ENCODE measurements at places on chromosomes 7 and 10.

DNA sequence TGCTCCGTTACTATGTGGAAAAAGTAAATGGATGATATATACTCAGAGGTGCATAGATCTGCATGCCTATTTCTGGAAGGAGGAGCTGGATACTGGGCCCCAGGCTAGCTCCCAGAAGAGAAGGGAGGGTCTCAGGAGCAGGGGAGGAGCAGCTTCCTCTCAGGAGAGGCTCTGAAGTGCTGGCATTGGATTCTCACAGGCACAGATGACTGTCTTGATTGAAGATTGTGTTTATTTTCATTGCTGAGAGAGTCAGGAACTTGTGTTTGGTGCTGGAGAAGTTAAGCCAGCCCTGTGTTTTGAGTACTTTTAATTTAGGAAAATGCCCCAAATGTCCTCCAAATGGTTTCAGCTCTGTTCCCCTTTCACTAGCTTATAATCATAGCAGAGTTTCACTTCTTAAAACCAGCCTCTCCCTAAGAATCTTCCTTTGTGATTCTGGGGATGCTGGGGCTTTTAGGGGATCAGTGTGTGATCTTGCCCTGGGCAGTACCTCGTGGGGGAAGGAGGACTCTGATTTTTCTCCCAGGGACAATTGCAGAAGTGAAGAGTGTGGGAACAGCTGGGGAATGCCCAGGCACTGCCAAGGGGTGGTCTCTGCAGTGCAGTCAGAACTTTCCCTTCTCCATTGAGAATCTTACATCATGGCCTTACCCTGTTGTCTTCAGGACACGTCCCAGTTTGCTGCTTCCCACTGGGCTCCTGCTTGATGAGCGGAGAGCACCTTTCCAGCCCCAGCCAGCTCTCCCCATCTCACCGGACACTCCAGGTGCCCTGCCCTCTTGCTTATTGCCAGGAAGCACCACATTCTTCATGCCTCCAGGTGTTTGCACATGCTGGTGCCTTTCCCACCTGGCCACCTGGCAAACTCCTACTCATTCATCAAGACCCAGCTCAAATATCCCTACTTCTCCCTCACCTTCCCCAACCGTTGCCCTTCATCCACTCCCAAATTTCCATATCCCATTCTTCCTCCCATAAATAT, 102.8 kb downstream of the ARHGAP22 start:
- no peaks in the 10 kb centered on the region for H3K27me3 ChIP-seq
- H3K4me3 ChIP-seq, result no peak overlapping the region
- no peaks in the 10 kb centered on the region for H3K4me1 ChIP-seq
- DNase-seq, result no peak

DNA sequence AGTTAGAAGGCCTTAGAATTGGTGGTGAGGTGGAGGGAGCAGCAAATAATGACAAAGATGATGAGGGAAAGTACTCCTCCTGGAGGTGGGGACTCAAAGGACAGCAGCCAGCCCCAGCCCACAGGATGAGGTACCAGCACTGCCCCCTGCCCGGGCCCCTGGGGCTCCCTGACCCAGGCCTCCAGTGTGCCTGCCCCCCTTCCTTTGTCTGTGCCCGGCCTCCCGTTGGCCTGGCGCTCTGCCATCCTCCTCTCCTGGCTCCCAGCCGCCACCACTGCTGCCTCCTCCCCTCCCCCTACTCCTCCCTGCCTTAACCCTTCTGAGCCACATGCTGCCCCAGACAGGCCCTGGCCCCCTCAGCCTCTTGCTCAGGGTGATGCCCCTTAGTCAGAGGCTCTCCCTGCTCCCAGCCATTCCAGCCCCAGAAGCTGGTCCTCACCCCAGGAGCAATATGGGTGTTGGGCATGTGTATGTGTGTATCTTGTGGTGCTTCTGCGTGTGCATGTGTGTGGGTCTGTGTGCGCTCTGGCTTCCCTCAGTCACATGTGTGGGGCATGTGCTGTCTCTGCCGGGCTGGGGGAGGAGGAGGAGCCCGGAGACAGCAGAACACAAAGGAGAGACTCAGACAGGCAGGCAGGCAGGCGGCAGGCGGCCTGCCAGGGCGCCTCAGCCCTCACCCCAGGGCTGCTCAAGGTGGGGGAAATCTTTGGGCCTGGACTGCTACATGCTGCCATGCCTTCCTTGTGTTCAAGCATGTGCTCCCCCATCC, 2.6 kb downstream of the LDB1 start:
- no peaks in the 10 kb centered on the region for H3K27me3 ChIP-seq
- peak overlapping the region; percentile 23 for H3K27ac ChIP-seq
- no peak for DNase-seq
- H3K4me3 ChIP-seq, result no peak overlapping the region
- H3K4me1 ChIP-seq, result peaks cover 40% of the 10 kb centered on the region

GRCh38 chr7:10557375-10557774, 416.3 kb upstream of the PHF14 start:
- no peaks in the 10 kb centered on the region for H3K27me3 ChIP-seq
- H3K4me1 ChIP-seq, result no peaks in the 10 kb centered on the region
- DNase-seq, result no peak
- no peaks in the 10 kb centered on the region for H3K36me3 ChIP-seq

DNA sequence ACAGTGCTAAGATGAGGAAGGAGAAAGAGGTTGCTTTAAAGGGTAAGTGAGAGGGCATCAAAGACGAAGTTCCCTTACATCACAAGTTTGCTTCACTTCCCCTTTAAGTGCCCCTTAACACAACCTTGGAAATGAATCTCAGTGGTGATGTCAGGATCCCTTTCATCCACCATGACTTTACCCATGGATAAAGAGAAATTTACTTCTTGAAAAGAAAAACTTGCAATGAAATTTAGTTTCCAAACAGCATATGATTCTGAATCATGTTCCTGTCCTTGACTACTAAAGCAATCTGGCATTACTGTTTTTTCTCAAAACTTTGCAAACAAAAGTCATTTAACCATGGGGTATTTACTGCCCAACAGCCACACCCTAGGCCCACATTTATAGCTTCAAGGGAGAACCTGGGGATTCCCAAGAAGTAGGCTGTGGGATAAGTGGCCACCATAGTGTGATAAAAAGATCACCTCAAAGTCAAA, 135.9 kb downstream of the ITGB8 start:
- H3K4me3 ChIP-seq, result no peak overlapping the region
- H3K4me1 ChIP-seq, result no peaks in the 10 kb centered on the region
- H3K27ac ChIP-seq, result no peak overlapping the region
- DNase-seq, result no peak

DNA sequence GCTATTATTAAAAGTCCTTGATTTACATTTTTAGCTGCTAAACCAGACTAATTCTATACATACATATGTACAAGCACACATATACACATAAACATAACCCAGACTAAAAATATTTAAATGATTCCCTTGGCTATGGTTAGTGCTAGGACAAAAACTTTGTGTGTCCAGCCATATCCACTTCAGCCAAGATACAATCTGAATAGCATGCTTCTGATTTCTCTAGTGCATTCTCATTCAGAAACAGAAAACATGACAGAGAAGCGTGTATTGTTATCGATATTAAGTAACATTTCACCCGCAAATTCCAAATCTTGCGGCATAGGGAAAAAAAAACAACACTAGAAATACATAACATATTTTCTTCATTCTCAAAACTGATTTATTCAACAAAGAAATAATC, 569.3 kb downstream of the KCNMA1 start:
- DNase-seq, result no peak
- H3K27ac ChIP-seq, result no peak overlapping the region

DNA sequence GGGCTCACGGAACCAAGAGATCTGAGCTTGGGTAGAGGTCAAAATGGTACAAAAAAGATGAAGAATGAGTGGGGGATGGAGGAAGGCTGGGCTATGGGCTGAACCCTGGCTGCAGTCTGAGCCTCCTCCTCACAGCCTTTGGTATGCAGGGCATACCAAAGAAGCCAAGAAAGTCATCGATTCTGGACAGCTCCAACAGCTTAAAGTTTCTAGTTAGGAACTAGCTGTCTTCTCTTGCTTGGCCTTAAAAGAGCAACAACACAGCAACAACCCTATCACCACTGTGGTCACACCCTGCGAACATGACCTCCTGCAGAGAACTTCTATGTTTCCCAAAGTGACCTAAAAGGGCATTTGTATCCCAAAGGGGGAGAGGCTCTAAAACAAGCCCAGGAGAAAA, 126.1 kb upstream of the EFCAB10 start:
- H3K4me1 ChIP-seq, result no peaks in the 10 kb centered on the region
- H3K27ac ChIP-seq, result no peak overlapping the region
- H3K36me3 ChIP-seq, result no peaks in the 10 kb centered on the region
- H3K4me3 ChIP-seq, result no peak overlapping the region
- H3K27me3 ChIP-seq, result no peaks in the 10 kb centered on the region

- no peaks in the 10 kb centered on the region for H3K27me3 ChIP-seq
- no peaks in the 10 kb centered on the region for H3K4me1 ChIP-seq
- no peak for DNase-seq
- H3K36me3 ChIP-seq, result no peaks in the 10 kb centered on the region
Measured at GRCh38 chr7:102935450-102936115, 22.8 kb downstream of the LRRC17 start.

DNA sequence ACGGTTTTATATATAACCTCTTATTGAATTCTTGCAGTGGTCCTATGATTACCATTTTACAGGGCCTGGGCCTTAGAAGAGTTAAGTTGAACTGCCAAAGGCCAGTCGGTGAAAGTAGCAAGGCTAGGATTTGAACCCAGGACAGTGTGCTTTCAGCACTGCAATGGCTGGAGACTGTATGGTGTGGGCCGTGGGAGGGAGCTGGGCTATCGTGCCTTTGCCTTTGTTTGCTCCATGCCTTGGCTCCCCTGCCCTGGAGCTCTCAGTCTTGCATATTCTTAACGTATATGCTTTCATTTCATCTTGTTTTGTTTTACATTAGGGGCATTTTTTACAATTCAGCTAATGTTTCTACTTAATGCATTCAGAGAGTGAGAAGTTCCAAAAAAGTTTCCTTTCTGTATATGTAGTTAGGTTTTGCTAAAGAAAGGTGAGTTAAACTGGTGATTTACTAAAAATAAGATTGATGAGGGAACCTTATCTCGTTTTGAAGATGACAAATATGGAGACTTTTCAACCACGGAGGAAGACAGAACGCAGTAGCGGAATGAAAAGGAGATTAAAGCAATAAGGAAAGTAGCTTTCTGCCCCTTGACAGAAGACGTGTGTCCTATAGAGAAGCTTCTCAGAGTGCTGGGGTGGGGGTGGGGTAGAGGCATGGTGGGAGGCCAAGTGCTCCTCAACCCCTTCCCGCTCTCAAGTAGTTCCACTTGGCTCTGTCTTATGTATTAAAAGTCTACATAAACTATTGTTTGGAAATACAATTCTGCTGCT, 82.5 kb downstream of the RTKN2 start:
- no peak for DNase-seq
- peaks cover 2% of the 10 kb centered on the region for H3K36me3 ChIP-seq
- no peak overlapping the region for H3K4me3 ChIP-seq
- peaks cover 26% of the 10 kb centered on the region for H3K4me1 ChIP-seq
- H3K27me3 ChIP-seq, result no peaks in the 10 kb centered on the region
- H3K27ac ChIP-seq, result no peak overlapping the region

DNA sequence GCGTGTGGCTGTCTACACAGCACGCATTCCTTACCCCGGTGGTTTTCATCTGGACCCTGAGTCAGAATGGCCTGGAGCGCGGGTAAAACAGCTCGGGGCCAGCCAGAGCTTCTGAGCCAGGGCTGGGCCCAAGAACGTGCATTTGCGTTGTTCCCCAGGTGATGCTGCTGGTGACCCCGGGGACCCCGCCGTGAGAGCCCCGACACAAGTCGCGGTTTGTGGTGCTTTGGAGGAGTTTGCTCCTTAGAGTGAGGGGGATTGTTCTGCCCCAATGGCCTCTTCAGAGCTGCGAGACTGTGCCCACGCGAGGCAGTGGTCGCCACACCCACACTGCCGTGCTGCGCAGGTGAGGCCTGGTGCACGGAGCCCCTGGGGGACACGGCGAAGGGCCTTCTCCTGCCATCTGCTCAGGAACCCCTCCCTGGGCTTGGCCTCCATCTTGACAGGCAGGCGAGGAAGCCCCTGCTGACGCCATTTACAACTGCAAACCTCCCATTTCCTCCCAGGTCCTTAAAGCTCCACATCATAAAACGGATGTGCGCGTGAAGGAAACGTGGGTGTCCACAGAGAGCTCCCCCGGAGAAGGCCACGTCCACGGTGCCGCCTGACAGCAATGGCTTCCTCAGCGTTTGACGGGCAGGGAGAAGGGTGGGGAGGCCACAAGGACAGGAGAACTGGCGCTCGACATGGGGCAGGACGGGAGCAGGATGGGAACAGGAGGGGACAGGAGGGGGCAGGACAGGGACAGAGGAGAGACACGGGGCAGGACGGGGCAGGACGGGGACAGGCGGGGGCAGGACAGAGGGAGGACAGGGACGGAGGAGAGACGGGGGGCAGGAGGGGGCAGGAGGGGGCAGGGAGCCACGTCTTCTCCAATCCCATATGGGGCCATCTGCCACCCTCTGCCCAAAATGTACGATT, 477.2 kb downstream of the DNAJB6 start:
- no peak overlapping the region for H3K4me3 ChIP-seq
- H3K36me3 ChIP-seq, result no peaks in the 10 kb centered on the region
- DNase-seq, result no peak

DNA sequence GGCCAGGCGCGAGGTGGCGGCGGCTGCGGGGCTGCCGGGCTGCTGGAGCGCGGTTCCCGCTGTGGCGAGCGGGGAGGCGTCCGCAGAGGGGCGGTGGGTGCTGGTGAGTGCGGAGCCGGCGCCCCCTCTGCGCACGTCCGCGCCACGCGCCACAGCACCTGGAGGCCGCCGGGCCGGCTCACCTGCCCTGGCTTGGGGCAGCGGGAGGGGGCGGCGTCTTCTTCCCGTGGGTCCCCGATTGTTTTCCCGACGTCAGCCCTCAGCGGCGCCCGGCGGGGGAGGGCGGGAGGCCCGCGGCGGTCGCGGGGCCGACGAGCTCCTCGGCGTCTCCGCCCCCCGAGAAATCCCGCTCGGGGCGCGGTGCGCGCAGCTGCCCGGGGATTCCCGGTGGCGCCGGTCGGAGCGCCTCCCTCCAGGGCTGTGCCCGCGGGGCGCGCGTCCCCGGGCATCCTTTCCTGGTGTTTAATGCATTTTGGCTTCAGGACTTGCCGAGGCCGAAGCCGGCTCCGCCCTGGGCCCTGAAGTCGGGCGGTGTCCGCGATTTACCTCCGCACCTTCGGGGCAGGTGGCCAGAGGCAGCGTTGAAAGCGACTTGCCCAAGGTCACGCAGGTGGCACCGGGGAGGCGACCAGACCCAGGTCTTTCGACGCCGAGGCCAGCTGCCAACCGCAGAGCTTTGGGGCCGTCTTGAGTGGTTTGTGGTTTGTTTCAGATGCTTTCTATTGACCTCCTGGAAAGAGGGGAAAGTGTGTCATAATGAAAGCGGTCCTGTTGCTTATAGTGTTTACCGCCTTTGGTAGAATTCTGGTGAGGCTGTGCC, 561 bp downstream of the PLEKHA1 start:
- no peaks in the 10 kb centered on the region for H3K27me3 ChIP-seq
- peak overlapping the region; percentile 83 for H3K4me3 ChIP-seq
- peaks cover 2% of the 10 kb centered on the region for H3K36me3 ChIP-seq
- H3K4me1 ChIP-seq, result peaks cover 19% of the 10 kb centered on the region
- peak overlapping the region; percentile 89 for H3K27ac ChIP-seq

GRCh38 chr7:145263886-145264285, 428.0 kb upstream of the TPK1 start:
- no peaks in the 10 kb centered on the region for H3K36me3 ChIP-seq
- no peak overlapping the region for H3K27ac ChIP-seq
- DNase-seq, result no peak
- no peaks in the 10 kb centered on the region for H3K4me1 ChIP-seq
- H3K4me3 ChIP-seq, result no peak overlapping the region

- H3K36me3 ChIP-seq, result no peaks in the 10 kb centered on the region
- DNase-seq, result no peak
- H3K4me1 ChIP-seq, result no peaks in the 10 kb centered on the region
- H3K4me3 ChIP-seq, result no peak overlapping the region
- H3K27ac ChIP-seq, result no peak overlapping the region
Measured at GRCh38 chr7:112097524-112097923, 108.7 kb downstream of the DOCK4 start.

- peaks cover 17% of the 10 kb centered on the region for H3K4me1 ChIP-seq
- no peak for DNase-seq
Measured at GRCh38 chr10:620417-620816, 69.1 kb downstream of the DIP2C start.

Data from Caco-2 (cell line).